Aorta (tissue), 5 donors: ENCODE measurements at places on chromosomes 12 and 14.

GRCh38 chr14:34300882-34301734 is 160.9 kb downstream of the SPTSSA start:
- no peaks in the 10 kb centered on the region for H3K4me1 ChIP-seq
- no peaks in the 10 kb centered on the region for H3K27me3 ChIP-seq
- no peak for DNase-seq
- no peak overlapping the region for H3K27ac ChIP-seq

- no peaks in the 10 kb centered on the region for H3K36me3 ChIP-seq
- DNase-seq: no peak
- H3K27me3 ChIP-seq: no peaks in the 10 kb centered on the region
- no peaks in the 10 kb centered on the region for H3K4me1 ChIP-seq
- H3K4me3 ChIP-seq: no peak overlapping the region
- no peak overlapping the region for H3K27ac ChIP-seq
Observed at GRCh38 chr12:124411953-124412645, 117.2 kb downstream of the RFLNA start.

DNA sequence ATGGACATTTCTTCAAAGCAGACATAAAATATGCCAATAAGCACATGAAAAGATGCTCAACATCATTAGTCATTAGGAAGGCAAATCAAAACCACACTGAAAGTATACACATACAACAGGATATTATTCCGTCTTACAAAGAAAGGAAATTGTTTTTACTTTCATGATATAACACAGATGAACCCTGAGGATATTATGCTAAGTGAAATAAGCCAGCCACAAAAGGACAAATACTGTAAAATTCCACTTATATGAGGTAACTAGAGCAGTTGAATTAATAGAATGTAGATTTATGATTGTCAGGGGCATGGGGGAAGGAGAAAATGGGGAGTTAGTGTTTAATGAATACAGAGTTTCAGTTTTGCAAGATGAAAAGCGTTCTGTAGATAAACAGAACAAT is 4.2 kb downstream of the ACYP1 start:
- DNase-seq: no peak
- no peak overlapping the region for H3K4me3 ChIP-seq
- H3K36me3 ChIP-seq: no peaks in the 10 kb centered on the region
- H3K27ac ChIP-seq: no peak overlapping the region
- H3K4me1 ChIP-seq: no peaks in the 10 kb centered on the region

DNA sequence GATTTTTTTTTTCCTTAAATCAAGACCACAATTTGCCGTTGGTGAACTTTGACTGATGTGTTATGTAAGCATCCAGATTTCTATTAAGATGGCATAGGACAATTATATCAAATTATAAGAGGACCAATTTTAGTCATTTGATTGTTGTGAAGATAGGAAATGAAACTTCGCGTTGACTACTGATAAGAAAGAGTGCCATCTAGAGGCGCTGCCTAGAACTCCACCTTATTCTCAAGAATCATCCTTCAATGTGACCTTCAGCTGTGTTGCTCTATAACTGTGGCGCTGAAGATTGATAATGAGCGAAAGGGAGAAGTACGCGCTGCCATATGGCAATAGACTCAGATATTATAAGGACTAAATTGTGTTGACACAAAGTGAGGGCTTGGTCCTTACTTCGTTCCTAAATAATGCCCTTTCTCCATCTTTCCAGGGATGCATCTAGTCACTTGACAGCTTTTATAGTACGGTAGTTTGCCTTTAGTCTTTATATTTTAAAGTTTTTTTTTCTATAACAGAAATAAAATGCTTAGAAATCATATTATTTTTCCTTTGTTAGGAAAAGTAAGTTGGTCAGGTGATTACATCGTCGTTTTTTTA is 350.8 kb upstream of the STXBP6 start:
- no peak overlapping the region for H3K4me3 ChIP-seq
- H3K27ac ChIP-seq: no peak overlapping the region

DNA sequence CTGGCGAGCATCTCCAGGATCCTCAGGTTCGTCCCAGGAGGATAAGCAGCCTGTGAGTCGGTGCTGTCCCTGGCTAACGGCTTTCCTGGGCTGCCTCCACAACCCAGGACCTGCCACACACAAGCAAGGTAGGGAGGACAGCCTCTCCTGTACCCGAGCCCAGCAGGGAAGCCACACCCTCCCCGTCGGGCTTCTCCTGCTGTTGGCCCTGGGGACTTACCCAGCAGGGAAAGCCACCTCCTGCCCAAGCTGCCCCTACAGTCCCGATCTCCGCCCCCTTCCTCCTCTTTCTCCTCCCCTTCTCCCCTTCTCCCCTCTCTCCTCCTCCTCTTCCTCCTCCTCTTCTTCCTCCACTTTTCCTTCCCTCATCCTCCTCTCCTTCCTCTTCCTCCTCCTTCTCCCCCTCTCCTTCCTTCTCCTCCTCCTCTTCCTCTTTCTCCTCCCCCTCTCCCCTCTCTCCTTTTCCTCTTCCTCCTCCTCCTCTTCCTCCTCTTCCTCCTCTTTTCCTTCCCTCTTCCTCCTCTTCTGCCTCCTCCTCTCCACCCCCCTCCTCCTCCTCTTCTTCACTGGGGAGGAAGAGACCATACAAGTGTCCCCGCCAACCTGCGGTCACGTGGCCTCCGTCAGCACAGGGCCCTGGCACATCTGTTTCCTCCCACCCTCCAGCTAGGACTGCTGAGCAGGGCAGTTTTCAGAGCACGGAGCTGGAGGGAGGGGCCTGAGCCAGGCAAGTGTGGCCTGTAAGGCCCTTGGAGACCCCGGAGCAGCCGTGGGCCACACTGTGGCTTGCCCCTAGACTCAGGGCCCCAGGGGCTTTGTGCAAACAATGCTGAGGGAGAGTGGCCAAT is 17.3 kb upstream of the RFLNA start:
- H3K4me1 ChIP-seq: no peaks in the 10 kb centered on the region
- H3K27ac ChIP-seq: no peak overlapping the region
- H3K27me3 ChIP-seq: no peaks in the 10 kb centered on the region
- no peak overlapping the region for H3K4me3 ChIP-seq
- DNase-seq: no peak
- no peaks in the 10 kb centered on the region for H3K36me3 ChIP-seq

GRCh38 chr14:99062216-99062615 is 209.8 kb downstream of the BCL11B start:
- no peak overlapping the region for H3K27ac ChIP-seq
- no peak overlapping the region for H3K4me3 ChIP-seq
- H3K36me3 ChIP-seq: no peaks in the 10 kb centered on the region
- H3K4me1 ChIP-seq: no peaks in the 10 kb centered on the region
- DNase-seq: no peak
- no peaks in the 10 kb centered on the region for H3K27me3 ChIP-seq
